Activated CD4-positive, alpha-beta memory T cell treated with anti-CD3 and anti-CD28 coated beads, Interleukin-2, amount 10 ng/mL, durations not matched to agents 7 days and 5 days (primary cell): ENCODE measurements at places on chromosomes 12 and 14. TPM values are rescaled to one million over a fixed set of nuclear protein-coding genes. Genes with fewer than 3 reads are reported as not detected.

GPR162 gene
- total RNA-seq, result not detected

ETNK1 gene
- 84.9 TPM for total RNA-seq

- H3K27me3 ChIP-seq, result no peaks in the 10 kb centered on the region
- no peak overlapping the region for H3K27ac ChIP-seq
- no peak for DNase-seq
- no peaks in the 10 kb centered on the region for H3K36me3 ChIP-seq
Measured at GRCh38 chr14:68940614-68941185, 38.4 kb downstream of the ACTN1 start.

DNA sequence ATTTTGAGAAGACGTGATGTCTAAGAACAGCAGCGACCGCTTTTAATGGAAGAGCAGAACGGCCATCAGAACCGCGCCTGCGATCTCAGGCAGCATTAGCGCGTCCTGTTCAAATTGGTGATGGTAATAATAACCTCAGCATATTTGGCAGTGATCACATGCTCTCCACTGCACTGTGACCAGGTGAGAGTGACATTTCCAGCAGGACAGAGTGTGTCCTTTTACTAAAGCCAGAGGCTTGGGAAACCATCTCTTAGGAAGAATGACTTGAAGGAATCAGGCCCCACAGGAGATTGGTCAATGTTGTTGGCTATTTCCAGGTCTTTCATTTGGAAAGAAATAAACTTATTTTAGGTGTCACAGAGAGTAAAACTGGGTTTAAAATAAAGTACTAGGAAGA lies 51.4 kb upstream of the FBXO21 start:
- no peaks in the 10 kb centered on the region for H3K36me3 ChIP-seq
- H3K4me1 ChIP-seq, result no peaks in the 10 kb centered on the region
- no peaks in the 10 kb centered on the region for H3K27me3 ChIP-seq
- H3K4me3 ChIP-seq, result no peak overlapping the region
- no peak for DNase-seq
